ENCODE measurements at places on chromosomes 4 and X.

- DNase-seq: no peak
These were observed 102.8 kb downstream of the FRMPD4 start for GRCh38 chrX:12241026-12241425.

GRCh38 chr4:183816882-183817509 lies 88.1 kb upstream of the STOX2 start:
- no peak for DNase-seq

DNA sequence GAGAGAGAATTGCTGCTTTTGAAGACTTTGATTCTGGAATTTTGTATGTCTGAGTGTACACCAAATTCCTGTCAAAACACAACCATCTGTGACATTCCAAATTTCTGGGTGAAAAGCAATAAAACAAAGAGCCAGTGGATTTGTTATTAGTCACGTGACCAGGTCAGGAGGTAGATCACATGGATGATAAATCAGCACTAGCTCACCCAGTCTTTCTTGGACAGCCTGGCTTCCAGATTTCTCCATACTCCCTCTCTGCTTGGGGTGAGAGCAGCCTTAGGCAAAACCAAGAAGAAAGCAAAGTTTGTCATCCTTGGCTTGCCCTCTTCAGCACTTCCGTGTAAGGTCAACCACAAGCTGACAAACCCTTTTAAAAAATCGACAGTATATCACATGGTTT lies 194.2 kb downstream of the CLCN4 start:
- DNase-seq: no peak

- DNase-seq: no peak
These were observed 287.0 kb downstream of the GASK1B start for GRCh38 chr4:157885811-157886210.

- DNase-seq: no peak
These were observed 194.2 kb upstream of the C1QTNF7 start for GRCh38 chr4:15233626-15234025.

Measured in stimulated activated CD8-positive, alpha-beta memory T cell treated with anti-CD3 and anti-CD28 coated beads, Interleukin-7, amount 100 ng/mL, for 1 hour (primary cell).